ENCODE measurements at places on chromosomes 13 and 19.

DNA sequence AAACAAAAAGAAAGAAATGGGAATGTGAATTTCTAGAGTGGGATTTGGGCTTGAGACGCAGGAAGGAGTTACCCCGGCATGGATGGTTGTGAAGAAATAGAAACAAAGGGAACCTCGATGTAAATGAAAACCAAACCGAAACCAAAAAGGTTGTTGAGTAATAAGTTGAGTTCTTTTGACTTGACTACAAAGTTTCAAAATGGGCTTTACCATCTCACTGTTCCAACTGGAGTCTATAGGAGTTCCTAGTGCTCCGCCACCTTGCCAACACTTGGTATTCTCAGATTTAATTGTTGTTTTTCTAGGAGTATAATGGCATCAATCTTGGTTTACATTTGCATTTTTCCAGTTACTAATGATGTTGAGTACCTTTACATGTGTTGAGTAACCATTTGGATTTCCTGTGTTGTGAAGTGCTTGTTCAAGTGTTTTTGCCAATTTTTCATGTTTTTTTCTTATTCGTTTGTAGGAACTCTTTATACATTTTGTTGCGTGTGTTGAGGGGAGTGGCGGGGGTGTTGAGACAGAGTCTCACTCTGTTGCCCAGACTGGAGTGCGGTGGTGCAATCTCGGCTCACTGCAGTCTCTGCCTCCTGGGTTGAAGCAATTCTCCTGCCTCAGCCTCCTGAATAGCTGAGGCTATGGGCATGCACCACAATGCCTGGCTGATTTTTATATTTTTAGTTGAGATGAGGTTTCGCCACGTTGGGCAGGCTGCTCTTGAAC is 9.2 kb downstream of the UBE2S start:
- DNase-seq: no peak

- no peak for DNase-seq
Observed at GRCh38 chr19:35026418-35026817, 3.9 kb upstream of the SCN1B start.

GRCh38 chr19:10112895-10113591 is 1.6 kb downstream of the P2RY11 start:
- DNase-seq: peak; percentile 78

- no peak for DNase-seq
Observed at GRCh38 chr13:64417581-64417980, 2812.6 kb downstream of the PCDH9 start.

DNA sequence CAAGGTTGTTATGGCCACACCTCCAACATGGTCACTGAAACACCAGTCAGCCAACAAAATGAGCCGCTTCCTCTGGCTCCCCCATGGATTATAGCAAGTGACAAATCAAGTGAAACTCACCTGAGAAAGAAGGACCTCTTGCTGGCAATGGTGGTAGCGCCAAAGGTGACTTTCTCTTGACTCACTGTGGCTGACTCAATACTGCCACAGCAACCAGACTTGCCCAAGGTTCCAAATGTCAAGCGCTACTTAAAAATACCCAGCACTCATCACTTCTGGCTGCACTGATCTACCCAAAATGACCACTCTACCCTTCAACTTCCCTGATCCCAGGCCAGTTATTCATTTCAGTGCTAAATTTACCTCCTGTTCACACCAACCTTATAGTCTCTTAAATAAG is 495.5 kb downstream of the FOXO1 start:
- peak; percentile 48 for DNase-seq

DNA sequence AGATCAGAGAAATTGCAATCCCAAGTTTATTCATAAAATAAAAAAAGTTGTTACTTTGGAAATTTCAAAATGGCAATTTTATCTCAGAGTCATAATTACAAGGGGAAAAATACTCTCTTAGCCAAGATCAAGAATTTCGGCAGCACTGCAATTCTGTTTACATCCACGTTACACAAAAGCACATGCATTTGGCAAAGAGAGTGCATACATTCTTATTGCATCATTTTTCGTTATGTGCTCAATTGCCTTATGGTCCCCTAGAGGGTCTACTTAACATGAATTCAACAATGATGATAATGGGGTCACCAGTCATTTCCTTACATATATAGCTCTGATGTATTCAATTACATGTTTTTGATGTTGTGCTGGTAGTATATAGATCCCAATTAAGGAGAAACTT is 498.0 kb downstream of the DIAPH3 start:
- no peak for DNase-seq

- peak; percentile 20 for DNase-seq
Observed at GRCh38 chr13:111049791-111050538, 65.1 kb upstream of the ARHGEF7 start.

DNA sequence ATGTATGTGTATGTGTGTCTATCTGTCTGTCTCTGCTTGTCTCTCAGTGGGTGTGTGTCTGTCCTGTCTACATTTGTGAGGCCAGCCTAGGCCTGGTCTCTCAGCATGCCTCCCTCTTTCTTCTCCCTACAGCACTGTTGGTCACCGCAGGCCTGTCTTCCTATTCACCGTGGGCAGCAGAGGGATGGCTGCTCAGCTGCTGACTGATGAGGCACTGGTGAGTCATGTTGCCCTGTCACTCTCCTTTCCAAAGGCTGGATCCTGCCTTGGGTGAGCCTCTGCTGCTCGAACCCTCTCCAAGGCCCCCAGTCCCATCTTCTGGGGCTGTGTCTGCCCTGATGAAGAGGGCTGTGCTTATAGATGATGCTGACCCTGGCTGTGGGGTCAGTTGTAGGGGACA is 6.3 kb downstream of the ZNF71 start:
- no peak for DNase-seq

GRCh38 chr13:95494082-95494681 is 58.3 kb upstream of the CLDN10 start:
- DNase-seq: no peak

GRCh38 chr19:52296400-52296772 is 583 bp upstream of the ZNF480 start:
- DNase-seq: no peak

DNA sequence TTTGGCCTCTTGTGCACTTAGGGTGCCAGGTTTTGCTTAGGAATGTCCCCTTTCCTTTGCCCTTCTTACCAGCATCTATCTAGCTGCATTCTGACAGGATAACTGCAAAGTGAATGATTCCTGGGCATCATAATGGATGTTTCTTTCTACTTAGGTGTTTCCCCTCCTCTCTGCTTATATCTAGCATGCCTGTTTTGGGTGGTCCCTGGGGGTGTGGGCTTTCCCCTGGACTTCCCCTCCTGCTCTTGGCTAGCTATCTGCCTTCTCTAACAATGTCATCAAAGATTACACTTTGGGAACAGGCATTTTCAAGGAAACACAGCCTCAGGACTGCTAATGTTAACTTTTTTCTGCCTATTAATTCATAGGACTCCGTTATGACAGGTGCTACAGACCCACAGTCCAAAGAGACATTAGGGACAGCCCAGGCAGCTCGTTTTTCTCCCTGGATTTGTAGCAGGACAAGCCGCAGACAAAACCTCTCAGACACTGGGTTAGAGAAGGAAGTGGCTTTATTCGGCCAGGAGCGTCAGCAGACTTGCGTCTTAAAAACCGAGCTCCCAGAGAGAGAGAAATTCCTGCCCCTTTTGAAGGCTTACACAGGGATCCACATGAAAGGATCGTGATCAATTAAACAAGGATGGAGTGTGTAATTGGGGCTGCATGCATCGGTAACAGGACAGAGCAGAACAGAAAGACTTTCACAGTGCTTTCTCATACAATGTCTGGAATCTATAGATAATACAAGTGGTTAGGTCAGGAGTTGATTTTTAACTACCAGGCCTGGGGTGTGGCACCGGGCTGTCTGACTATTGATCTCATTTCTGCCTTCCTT is 17.3 kb downstream of the ZNF700 start:
- DNase-seq: no peak

- no peak for DNase-seq
Observed at GRCh38 chr19:47896019-47896418, 9.9 kb upstream of the SULT2A1 start.

- no peak for DNase-seq
Observed at GRCh38 chr13:113996912-113997745, 23.3 kb upstream of the C13orf46 start.

GRCh38 chr19:41816761-41817160 is 20.4 kb downstream of the CEACAM3 start:
- DNase-seq: no peak

- no peak for DNase-seq
Observed at GRCh38 chr13:100561599-100562204, 26.9 kb downstream of the GGACT start.

DNA sequence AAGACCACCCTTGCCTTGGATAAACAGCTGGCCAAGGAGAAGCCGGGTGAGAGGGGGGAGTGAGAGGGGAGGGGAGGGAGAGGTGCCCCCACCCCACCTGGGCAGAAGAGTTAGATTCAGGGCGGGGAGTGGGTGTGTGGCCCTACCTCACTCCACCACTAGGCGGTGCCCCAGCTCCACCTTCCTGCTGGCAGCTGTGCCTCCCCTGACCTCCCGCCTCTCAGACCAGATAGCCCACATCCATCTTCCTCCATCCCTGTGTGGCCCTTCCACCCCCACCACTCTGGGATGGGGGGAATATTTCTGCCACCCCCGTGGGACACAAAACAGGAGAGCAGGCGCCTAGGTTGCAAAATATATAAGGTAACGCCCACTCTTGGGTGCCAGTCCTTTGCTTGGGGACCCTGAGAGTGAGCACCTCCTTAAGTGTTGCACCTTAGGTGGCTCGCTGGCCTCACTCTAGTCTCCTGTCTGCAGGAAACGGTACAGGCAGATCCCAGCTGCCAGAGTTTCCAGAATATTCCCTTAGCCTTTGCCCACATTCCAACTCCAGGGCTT is 13.8 kb upstream of the EHD2 start:
- peak; percentile 72 for DNase-seq

- peak; percentile 64 for DNase-seq
Observed at GRCh38 chr19:55258476-55258827, 365 bp downstream of the PPP6R1 start.

DNA sequence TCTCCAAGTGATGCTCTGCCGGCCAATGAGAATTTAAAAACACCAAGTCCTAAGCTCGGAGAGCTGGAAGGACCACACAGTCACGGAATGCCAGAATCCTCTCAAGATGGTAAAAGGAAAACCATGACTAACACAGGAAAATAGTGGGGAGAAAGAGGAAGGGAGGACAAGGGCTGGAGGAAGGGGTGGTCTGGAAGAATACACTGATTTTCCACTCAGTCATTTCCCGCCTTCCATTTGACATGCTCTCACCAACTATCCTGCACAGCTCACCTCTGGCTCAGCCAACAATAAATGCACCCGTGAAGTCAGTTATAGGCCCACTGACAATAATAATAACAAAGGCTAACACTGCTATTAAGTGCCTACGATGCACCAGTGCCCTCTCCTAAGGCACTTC is 31.5 kb downstream of the SLC7A1 start:
- no peak for DNase-seq

DNA sequence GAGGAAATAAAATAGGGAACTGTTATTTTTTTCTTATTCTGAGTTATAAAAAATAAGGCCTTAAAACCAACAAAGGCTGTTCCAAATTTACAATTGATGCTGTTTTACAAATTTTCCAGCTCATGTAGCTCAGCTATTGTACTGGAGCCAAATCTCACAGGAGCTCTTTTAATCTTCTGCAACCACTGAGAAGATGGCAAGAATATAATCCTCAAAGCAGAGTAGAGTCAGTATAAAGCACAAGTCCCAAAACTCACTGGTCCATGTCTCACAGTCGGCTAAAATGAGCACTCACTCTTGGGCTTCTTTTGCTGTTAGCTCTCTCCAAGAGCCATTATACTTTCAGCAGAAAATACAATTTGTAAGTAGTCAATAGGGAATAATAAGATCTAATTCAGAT is 1074.4 kb upstream of the PRR20A start:
- DNase-seq: no peak

- DNase-seq: no peak
Observed at GRCh38 chr13:95499811-95500712, 52.5 kb upstream of the CLDN10 start.

DNA sequence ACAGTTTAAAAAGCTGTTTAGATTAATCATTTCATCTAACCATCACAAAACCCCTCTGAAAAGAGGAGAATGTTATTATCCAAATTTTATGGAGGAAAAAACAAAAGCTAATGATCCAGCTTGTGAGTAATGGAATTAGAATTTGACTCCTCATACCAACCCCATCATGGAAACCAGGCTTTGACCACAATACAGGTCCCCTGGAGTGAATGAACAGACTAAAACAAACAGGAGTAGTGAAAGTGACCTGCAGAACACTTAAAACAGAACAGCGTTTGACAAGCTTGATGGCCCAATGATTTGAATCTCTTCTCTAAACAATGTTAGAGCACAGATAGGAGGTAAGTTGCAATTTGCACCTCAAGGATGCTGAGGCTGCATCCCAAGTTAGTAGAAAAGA is 230.0 kb downstream of the DCT start:
- no peak for DNase-seq

DNA sequence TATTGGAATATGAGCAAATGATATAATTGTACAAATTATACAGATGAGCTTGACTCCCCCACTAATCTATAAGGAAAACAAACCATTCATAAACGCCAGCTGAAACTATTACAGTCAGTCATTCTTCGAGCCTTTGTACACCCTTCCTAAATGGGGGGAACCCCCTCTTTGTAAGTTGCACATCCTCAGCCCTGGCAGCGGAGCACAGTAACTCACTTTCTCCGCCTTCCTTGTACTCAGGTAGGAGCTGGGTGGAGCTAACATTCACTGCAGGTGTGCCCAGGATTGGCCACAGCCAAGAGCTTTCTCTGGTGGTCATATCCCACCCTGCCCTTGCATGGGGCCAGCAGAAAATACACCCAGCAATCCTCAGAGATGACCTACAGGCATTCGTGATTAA is 28.6 kb downstream of the PIN1 start:
- peak; percentile 26 for DNase-seq
